ENCODE measurements at places on chromosomes 6 and 20.

GRCh38 chr6:83411731-83412130 lies 19.1 kb downstream of the ME1 start:
- DNase-seq, result no peak

GRCh38 chr6:161057103-161058091 lies 65.8 kb downstream of the MAP3K4 start:
- no peak for DNase-seq

DNA sequence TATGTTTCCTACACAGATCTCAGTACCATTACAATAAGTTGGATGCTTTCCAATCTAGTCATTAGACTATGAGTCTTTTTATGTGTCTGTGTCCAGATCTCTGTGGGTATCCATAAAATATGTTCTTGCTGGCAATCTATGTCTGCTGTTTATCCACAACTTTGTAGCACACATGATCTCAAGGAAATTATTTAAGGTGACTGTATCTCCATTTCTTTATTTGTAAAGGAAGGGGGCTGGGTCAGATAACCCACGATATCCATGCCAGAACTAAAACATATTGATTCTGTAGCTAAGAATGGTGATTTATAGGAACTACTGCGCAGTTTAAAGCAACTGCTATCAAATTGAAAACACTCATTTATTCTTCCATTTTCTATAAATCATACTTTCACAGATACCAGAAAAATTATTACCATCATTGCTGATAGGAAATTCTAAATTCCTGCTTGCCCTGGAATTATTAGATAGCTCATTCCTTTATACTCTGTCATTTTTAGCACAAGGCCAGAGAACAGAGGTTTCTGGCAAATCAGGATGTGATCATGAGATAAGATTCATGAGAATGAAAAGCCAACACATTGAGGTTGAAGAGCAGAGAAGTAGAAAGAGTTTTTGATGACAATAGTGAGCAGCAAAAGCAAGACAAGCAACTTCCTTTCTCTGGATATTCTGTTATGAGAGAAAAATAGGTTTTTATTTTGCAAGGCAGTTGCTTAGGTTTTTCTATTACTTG lies 851.4 kb upstream of the CITED2 start:
- DNase-seq, result no peak

GRCh38 chr6:24060982-24061754 lies 64.8 kb upstream of the NRSN1 start:
- DNase-seq, result no peak

- no peak for DNase-seq
Measured at GRCh38 chr6:11835065-11835464, 56.5 kb upstream of the ADTRP start.

DNA sequence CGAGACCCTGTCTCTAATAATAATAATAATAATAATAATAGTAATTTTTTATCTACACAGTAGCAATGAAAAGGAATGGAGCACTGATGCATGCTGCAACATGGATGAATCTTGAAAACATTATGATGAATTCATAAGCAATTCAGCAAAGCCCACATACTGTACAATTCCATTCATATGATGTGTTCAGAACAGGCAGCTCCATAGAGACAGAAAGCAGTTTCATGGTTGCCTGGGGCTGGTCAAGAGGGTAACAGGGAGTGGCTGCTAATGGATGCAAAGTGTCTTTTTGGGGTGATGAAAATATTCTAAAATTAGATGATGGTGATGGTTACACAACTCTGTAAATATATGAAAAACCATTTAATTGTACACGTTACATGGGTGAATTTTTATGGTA lies 43.6 kb downstream of the SLC24A3 start:
- no peak for DNase-seq

GRCh38 chr6:40917603-40918002 lies 121.4 kb downstream of the UNC5CL start:
- no peak for DNase-seq

DNA sequence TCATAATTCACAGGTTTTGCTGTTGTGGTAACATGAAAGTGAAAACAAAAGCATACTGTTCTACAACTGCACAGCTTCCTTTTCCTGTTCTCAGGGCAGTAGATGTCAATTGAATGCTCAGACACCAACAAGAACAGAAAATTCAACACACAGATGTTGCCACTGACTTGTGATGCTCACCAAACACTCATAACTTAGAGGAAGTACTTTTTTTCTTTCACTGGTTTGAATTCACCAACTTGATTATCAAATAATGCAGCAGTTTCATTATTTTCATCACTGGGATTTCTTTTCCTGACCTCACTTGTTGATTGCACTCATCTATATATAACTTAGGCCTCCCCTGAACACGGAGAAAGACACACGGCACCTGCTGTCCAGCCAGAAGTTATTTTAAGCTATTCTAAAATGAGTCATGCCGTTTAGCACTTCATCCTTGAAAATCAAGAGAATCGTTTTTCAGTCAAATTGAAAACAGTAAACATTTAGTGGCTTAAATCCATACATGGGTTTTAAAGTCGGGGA lies 949 bp downstream of the TXLNB start:
- no peak for DNase-seq

- no peak for DNase-seq
Measured at GRCh38 chr6:112701201-112701600, 354.1 kb downstream of the RFPL4B start.

DNA sequence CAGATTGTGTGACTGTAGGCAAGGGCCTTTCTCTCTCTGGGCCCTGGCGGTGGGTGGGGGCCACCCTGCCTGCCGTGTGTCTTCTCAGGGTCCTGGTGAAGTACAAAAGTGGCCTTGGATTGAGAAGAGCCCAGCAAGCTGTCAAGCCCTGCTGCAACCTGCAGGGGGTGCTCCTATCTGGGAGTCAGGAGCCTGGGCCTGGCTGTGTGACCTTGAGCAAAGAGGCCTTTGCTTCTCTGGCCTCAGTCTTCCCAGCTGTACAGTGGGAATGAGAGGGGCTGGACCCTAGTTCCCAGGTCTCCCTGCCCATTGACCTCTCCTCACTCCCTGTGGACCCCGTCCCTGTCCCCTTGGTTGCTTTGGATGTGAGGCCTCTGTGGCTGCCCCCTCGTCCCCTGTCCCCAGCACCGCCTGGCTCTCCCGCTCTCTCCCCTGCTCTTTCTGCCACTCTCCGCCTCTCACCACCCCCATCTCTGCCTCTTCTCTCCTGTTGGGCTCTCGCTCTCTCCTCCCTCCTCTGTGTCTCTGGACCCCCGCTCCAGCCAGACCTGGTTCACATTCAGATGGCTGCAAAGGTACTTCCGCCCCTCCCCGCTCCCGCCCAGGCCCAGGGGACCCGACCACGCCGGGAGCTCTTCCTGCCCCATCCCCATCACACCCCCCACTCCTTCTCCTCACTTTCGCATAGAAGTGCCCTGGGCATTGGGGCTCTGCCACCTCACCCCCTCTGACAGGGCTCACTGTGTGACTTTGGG lies 46.7 kb downstream of the SRC start:
- no peak for DNase-seq

GRCh38 chr6:167455371-167455770 lies 130.5 kb downstream of the TTLL2 start:
- DNase-seq, result no peak

GRCh38 chr6:156413154-156413553 lies 364.0 kb upstream of the ARID1B start:
- DNase-seq, result no peak

DNA sequence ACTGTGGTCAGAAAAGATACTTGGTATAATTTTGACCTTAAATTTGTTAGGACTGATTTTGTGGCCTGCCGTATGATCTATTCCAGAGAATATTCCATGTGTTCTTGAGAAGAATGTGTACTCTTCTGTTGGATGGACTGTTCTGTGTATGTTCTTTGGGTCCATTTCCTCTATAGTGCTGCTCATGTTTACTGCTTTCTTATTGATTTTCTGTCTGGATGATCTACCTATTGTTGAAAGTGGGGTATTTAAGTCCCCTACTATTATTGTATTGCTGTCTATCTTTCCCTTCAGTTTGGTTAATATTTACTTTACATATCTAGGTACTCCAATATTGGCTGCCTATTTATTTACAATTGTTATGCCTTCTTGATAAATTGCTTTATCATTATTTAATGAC lies 298.4 kb downstream of the BCKDHB start:
- DNase-seq, result no peak

- no peak for DNase-seq
Measured at GRCh38 chr6:34423254-34423653, 2.6 kb downstream of the RPS10 start.

DNA sequence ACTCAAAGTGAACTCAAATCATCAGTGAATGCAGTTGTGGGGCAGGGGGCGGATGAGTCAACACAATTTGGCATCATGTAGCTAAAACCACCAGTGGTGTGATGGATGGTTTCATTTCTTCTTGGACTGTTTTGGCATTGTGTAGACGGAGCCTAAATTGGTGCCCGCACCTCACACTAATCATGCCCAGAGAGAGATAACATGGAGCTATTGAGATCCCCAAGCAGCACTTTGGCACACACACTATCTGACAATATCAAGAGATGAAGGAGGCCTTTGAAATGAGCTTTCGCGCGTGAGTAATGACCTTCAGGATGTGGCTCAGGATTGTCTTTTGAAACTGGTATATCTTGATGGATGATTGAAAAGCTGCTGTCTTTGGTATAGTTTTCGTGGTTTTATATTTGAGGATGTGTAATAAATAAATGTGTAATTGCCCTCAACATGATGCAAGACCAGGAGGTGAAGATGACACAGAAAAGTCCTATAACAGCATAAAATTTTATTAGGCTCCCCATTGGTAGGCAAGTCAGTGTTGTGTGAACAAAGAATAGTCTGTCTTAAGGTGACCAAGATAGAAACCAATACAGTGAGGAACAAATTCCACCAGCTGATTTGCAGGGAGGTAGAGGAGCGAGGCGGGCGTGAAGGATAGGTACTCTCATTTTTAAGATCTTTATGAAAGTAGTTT lies 174.2 kb downstream of the TSHZ2 start:
- DNase-seq, result peak; percentile 57

DNA sequence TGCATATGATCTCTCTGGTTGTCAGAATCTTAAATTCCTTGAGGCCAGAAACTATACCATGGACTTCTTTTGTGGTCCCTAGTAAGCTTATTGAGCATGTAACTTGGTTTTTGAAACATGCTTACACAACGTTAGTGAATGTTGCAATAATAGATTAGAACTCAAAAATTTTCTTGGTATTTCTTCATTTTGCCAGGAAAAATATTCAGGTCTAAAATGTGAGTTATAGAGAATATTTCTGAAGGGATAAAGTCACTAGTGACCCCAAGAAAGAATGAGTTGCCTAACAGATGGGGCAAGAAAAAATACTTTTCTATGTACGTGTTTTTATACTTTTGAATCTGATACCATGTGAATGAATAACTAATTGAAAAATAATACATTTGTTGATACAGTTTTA lies 195.4 kb downstream of the TFAP2A start:
- DNase-seq, result no peak

GRCh38 chr20:2799271-2799670 lies 1.2 kb downstream of the CPXM1 start:
- no peak for DNase-seq

- no peak for DNase-seq
Measured at GRCh38 chr20:41649489-41649888, 31.3 kb upstream of the CHD6 start.

DNA sequence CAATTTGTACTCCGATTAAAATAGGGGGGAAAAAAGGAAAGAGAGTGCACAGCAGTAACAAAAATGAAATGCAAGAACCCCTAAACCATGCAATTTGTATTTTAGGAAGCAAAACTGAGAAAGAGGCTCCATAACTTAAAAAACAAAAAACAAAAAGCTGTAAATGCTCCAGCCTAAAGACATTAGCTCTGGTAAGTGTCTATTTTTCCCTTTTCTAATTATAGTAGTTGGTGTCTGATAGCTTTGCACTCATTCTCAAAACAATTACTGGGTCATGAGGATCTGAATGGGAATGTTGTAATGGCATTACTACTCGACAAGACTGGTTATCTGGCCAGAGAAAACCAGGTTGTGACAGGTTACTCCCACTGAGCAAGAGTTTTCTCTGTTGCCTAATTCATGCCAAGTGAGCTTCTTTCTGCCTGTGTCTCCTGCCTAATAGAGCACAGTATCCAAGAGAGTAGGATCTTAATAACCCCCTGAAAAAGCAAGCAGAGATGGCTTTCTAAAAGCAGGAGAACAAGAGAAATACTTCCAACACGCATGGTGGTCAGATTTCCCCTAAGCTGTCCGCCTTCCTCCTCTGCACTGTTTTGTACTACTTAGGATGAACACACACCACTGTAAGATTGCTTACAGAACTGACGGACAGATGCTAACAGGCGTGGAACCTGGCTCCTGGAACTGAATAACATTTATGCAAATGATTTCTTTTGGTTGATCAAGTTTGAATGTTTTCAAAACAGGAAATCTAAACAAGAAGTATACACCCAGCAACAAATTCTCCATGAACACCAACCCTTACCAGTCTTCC lies 86.4 kb downstream of the FKBP5 start:
- DNase-seq, result no peak

DNA sequence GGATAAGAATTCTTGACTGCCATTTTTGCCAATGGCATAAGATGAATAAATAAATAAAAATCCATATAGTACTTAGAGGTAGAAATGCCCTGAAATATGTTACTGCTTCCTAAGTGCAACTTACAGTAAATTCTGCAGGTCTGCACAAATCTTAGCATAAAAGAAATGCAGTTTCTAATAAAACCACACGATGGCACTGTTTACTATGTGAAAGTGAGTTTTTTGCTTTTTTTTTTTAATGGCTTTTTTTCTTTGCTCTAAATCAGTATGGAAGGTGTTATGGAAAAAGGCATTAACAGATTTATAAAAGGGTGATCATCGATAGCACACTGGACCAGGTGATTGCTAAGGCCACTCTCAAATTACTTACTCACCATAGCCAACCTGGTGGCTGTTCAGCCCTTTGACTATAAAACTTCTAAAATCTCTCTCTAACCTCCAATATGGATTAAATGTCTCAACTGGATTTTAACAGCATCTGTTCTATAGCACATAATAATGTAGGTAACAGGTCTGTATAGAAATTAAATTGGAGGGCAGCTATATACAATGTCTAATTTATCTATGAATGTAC lies 45.8 kb downstream of the AHI1 start:
- no peak for DNase-seq

- no peak for DNase-seq
Measured at GRCh38 chr6:118506071-118506638, 41.9 kb upstream of the PLN start.

DNA sequence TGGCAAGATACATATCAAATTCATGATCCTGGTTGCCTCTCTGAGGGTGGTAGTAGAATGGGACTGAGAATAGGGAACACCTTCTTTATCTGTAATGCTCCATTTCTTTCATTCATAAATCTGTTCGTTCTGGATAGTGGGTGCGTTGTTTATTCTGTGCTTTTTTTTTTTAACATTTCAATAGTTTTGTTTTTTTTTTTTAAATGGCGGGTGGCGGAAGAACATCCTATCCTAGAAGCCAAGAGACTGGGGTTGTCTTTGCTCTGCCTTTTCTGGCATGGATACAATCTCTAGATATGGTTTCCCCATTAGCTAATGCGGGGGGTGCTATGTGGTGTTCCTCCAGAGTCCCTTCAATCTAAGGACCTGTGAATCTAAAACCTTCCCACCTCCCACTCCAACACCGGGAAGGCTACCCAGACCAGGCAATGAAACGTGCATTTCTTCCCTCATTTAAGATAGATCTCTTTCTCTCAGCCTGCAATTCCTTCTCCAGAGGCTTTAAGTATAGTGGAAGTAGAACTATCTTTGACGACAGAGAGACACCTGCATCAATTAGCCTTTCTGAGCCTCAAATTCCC lies 883 bp upstream of the CCDC28A start:
- no peak for DNase-seq
